CD4-positive, CD25-positive, alpha-beta regulatory T cell (primary cell): ENCODE measurements at places on chromosomes 12 and 14.

- peak; percentile 76 for DNase-seq
Measured at GRCh38 chr12:67592228-67593011, 56.1 kb upstream of the DYRK2 start.

- no peak for DNase-seq
Measured at GRCh38 chr12:67818459-67818903, 169.9 kb downstream of the DYRK2 start.

GRCh38 chr12:106288494-106289195 is 13.9 kb upstream of the TCP11L2 start:
- no peak for DNase-seq

- DNase-seq: no peak
Measured at GRCh38 chr12:89645434-89645833, 63.2 kb downstream of the ATP2B1 start.

DNA sequence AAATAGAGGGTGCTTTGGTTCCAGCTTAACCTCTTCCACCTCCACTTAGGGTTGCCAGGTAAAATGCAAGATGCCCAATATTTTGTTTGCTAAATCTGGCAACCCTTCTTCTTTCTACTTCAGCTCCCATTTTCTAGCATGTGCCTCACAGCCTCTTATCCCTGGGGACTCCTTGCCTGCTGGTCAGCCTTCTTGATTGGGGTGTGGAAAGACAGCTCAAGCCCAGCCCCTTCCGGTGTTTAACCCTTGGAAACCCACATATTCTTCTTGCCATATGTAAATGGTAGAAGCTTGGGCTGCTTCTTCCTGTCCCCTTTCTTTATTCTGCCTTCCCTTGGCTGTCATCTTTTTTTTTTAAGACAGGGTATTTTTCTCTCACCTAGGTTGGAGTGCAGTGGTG is 5.7 kb downstream of the SPIC start:
- no peak for DNase-seq

- DNase-seq: no peak
Measured at GRCh38 chr12:117518594-117519270, 157.3 kb upstream of the NOS1 start.

DNA sequence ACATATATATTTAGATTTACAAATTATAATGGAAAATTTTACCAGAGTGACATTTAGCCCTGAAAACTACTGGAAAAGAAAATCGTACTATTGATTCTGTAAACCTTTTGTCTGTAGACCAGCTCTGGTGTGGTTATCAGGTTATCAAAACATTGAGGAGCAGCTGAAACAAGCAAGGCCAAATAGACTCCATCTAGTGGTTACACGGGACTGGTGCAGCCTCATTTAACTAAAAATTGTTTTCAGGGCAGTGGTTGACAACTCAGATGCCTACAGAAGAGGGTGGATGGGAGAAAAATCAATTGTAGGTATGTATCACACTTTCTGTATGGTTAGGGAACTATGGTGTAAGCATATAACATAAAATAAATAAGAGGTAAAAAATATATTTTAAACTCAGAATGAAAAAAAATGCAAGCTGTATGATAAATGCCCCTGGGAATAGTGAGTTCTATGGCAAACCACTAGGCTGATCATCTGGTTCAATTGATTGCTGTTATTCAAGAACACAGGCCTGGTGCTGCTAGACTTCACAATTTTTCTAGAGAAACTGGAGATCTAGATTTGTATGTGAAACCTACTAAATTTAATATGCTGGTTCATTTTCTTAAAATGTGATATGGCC is 51.2 kb downstream of the ACSS3 start:
- no peak for DNase-seq

GRCh38 chr14:90388437-90388836 is 8.4 kb upstream of the CALM1 start:
- no peak for DNase-seq

- no peak for DNase-seq
Measured at GRCh38 chr12:71134405-71134804, 23.4 kb downstream of the TSPAN8 start.

DNA sequence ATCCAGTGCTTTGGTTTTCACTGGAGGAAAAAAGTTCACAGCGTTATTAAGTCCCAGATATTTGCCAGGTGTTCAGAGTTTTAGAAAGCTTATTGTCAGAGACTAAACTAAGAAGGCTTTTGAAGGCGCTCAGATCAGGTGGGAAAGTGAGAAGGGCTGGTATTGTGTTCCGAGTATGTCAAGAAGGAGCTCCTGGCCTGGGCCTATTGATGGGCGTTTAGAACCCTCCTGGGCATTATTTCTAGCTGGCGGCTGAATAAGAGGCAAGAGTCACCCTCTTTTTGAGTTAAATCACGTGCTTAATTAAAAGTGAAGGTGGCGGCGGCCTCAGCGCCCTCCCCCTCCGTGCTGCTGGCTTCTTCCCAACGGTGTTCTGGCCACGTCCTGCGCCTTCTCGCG is 20.9 kb upstream of the GNS start:
- no peak for DNase-seq

GRCh38 chr12:95766356-95767019 is 24.1 kb downstream of the NTN4 start:
- no peak for DNase-seq

GRCh38 chr14:102568115-102568614 is 24.3 kb upstream of the RCOR1 start:
- no peak for DNase-seq

DNA sequence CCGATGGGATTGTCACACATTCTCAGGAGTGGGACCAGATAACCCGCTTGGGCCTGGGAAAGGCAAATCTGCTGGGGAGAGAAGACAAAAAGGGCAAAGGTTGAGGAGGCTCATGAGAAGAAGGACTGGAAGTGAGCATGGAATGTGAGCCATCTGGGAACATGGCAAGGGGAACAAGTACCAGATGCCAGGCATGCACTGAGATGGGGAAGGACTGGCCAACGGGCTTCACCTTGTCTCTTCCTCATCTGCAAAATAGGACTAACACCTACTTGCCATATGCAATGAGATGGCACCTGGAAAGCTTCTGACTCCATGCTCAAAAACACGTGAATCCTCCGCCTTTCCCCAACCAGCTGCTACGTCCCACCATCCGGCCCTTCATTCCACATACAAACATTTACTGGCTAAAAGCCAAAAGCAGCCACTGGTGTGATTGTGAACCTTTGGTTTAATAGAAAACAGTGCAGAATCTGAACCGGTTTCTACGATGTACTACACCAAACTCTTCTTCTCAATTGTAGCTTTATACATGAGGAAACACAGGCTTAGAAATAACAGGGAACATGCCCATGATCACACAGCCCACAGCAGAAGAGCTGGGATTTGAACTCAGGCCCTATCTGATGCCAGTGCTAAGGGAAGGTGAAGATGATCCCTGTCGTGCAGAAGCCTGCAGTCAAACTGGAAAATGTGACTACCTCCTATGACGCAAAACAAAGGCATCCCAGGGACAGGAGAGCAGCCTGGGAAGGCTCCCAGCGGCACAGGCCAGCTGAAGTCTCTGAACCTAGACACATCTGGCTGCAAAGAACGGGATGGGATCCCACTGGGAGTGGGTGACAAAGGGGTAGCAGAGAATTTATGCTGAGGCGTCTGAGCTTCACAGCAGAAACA is 112.1 kb downstream of the TTC7B start:
- DNase-seq: no peak

DNA sequence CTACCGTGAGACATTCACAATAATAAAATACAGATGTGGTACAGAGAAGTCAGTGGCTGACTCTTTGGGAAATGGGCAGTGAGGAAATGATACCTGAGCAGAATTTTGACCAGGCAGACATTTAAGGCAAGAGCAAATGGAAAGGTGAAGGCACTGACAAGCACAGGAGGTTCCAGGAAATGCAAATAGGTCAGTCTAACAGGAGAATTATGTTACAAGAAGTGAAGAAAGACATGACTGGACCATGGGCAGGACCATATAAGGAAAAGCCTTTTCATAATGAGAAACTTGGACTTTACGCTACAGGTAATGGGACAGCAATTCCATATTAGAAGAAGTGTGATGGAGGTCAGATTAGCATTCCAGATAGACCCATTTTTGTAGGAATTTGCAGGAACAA is 338.9 kb downstream of the PDZRN4 start:
- DNase-seq: no peak

DNA sequence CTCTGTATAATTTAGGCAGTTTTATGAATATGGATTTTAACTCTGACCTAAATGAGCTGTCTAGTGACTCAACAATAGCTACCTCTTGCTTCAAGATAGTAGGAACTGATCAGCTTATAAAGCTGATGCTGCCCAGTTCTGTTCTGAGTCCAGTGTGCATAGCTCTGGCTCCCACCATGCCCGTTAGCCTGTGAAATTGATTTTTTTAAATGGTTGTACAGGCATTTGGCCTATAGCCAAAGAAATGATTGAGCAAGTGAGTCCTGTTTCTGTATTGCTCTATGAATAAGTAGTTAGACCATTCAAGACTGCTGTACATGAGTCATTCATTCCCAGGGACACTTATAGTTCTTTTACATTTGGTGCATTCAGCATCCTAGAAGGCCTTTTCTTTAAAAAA is 36.4 kb downstream of the SAMD4A start:
- DNase-seq: no peak
